ENCODE measurements at places on chromosomes 4 and X. TPM values are rescaled to one million over a fixed set of nuclear protein-coding genes. Genes with fewer than 3 reads are reported as not detected.

The EPHA5 gene
- total RNA-seq, result not detected

The SHROOM4 gene
- not detected for total RNA-seq

The HAUS3 gene
- total RNA-seq, result 27.1 TPM

The RHOXF1 gene
- total RNA-seq, result not detected

The PCSK1N gene
- 1.4 TPM for total RNA-seq

The CT83 gene
- total RNA-seq, result not detected

The RNF212 gene
- 1.0 TPM for total RNA-seq

The NDUFB11 gene
- total RNA-seq, result 89.8 TPM

The ITGB1BP2 gene
- total RNA-seq, result 2.9 TPM

The MTNR1A gene
- total RNA-seq, result not detected

The TMPRSS11A gene
- total RNA-seq, result not detected

The FHIP1A gene
- total RNA-seq, result 0.18 TPM

The YTHDC1 gene
- 95.1 TPM for total RNA-seq

The ZMAT1 gene
- 3.6 TPM for total RNA-seq

The TNIP2 gene
- total RNA-seq, result 56.1 TPM

The PAK3 gene
- total RNA-seq, result 1.4 TPM

The ADH7 gene
- total RNA-seq, result not detected

The GABRB1 gene
- not detected for total RNA-seq

The F8A2 gene
- not detected for total RNA-seq

The MID2 gene
- total RNA-seq, result 4.1 TPM

The TKTL2 gene
- not detected for total RNA-seq

The IL15 gene
- total RNA-seq, result 4.0 TPM

All from activated CD4-positive, alpha-beta memory T cell treated with anti-CD3 and anti-CD28 coated beads, Interleukin-2, amount 10 ng/mL, durations not matched to agents 7 days and 5 days (primary cell).